ENCODE measurements at places on chromosomes 11 and 22. TPM values are rescaled to one million over a fixed set of nuclear protein-coding genes. Genes with fewer than 3 reads are reported as not detected.

DNA sequence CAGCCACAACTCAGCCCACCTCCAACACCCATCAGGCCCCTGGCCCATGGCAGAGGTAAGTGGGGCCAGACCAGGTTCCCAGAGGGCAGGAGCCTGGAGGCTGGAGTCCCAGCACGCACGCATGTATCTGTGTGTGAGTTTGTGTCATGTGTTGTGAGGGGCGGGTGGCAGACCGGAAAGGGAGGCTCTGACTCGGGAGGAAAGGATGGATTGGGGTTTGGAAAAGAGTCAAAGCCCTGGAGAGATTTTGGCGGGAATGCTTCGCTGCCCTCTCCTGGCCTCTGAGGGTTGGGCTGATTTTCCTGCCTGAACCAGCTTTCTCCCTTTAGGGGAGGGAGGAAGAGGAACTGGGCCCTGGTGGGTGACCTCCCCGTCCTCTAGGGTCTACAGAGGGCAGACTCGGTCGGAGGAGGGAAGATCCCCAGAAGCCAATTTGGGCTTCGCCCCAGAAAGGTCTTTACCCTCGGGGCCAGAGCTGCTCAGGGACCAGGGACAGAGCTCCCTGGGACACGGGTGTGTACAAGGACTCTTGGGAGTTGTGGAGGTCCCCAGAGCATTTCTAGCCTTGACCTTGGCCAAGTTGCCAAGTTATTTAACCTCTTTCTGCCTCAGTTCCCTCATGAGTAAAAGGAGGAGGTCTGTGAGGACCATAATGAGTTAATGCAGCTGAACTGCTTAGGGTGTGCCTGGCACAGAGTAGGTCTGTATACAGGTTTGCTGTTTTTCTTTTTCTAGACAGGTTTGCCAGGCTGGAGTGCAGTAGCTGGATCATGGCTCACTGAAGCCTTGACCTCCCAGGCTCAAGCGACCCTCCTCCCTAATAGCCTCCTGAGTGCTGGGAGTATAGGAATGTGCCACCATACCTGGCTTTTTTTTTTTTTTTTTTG, 6.9 kb downstream of the C11orf68 start:
- DNase-seq: no peak

Gene ADAMTS8
- total RNA-seq: 0.40 TPM

DNA sequence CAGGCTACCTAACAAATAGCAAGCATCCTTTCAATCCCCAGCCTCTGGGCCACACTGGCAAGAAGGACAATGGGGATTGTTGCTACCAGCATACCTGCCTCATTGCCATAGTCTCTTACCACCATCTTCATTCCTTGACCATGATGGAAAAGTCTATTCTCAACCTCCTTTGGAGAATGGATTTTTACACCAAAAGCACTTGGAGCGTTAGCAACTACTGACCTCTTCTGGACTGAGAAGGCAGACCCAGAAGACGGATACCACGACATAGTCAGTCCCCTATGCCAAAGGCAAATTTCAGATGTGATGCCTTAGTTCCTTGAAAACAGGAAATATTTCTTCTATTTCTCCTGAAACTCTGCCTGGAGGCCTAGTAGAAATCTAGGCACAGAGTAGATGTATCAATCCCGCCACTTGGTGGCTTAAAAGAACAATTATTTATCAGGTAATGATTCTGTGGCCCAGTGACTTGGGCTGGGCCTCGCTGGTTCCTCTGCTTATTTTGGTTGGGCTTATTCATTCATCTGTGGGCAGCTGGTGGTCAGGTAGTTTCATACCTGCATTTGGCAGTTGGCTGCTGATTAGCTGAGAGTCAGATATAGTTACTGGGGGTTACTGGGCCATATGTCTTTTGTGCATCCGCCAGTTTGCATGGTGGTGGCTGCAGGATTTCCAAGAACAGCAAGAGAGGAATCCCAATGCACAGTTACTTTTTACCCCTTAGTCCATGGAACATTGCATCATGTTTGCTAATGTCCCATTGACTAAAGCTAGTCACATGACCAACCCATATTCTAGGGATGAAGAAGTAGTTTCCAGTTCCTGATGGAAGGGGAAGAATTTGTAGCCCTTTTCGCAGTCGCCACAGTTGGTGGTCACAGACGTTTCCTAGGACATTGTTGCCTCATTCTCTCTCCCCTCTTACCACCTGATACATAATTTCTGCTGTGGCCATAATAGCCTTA, 75.2 kb downstream of the DHCR7 start:
- no peak for DNase-seq

GRCh38 chr22:37203354-37204044, 8.8 kb downstream of the SSTR3 start:
- DNase-seq: no peak

Gene CPT1A
- 261 TPM for total RNA-seq

Gene DTX4
- total RNA-seq: 58.4 TPM

DNA sequence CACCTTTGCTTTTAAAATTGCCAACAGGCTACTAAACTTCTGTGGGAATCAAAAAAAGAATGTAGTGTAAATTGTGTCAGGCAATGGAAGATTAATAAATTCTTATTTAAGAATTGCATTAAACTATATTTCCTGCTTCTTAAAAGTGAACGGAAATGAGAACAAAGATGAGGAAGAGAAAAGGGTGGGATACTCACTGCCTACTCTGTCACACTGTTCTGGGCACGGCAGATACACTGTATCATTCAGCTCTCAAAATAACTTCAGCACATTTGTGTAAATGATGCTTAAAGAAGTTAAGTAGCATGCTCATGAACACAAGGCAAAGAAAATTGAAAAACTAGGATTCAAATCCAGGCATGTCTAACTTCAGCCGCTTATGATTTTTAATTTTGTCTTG, 218.7 kb downstream of the DCDC1 start:
- DNase-seq: no peak

GRCh38 chr11:31801298-31801702, 9.8 kb downstream of the PAX6 start:
- DNase-seq: no peak

DNA sequence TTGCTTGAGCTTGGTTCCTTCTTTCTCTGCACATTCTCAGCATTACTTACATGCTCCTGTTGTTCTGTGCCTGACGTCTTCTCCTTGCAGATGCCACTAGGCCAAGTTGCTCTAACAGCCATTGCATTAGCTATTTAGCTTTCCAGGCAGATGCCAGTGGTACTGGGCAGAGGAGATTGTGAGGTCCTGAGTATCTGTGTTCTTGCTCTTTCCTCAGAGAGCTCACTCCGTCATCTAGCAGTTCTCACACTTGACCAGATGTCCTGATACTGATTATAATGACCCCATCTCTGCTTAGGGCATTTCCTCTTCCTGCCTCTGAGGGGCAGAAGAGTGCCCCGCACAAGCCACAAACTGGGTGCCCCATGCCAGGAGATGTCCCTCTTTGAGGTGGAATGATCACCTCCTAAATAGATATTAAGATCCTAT, 30.7 kb downstream of the ARHGAP1 start:
- no peak for DNase-seq

Gene APOL5
- not detected for total RNA-seq

Gene RASSF7
- total RNA-seq: 117 TPM

All from left colon (tissue), 2 donors.